ENCODE measurements at places on chromosomes 3 and 15. TPM values are rescaled to one million over a fixed set of nuclear protein-coding genes. Genes with fewer than 3 reads are reported as not detected.

Gene CAMK1
- polyA plus RNA-seq, result 13.7 TPM

Gene SH2D7
- polyA plus RNA-seq, result not detected

Gene AP3S2
- 21.1 TPM for polyA plus RNA-seq

Gene NR1D2
- polyA plus RNA-seq, result 34.6 TPM
